ENCODE measurements at places on chromosomes 3 and 15.

DNA sequence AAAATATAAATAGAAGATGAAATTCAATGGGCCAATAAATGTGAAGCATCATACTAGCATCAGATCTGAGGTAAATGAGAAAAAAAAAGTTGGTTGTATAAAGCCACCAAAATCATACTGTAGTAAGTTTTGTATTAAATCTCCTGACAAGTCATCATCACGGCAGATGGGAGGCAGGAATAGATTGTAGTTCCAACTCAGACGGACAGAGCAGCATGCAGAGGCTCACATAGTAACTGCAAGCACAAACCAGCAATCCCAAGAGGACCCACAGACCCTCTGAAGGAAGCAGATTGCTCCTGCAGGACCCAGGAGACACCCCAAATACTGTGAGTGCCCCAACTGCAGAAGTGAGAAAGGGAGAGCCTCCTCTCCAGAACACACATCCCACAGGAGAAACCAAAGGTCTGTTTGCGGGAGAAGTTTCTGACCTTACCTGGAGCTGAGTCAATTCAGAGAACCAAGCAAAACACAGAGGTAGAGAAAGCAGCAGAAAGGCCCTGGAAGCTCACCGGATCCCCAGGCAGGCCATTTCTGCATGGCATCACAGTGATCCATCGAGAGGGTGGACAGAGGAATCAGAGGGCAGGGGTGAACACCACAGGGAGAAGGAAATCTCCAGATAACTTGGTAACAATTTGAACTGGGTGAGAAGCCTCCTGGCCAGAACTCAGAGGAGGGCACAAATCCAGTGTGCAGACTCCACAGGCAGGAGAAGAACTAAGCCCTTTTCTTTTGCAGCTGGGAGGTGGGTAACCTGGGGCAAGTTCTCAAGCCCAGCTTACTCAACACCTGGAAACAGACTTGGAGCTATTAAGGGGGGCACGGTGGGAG lies 141.6 kb upstream of the ARHGEF26 start:
- no peak for DNase-seq

GRCh38 chr3:13750731-13751130 lies 129.1 kb downstream of the WNT7A start:
- no peak for DNase-seq

DNA sequence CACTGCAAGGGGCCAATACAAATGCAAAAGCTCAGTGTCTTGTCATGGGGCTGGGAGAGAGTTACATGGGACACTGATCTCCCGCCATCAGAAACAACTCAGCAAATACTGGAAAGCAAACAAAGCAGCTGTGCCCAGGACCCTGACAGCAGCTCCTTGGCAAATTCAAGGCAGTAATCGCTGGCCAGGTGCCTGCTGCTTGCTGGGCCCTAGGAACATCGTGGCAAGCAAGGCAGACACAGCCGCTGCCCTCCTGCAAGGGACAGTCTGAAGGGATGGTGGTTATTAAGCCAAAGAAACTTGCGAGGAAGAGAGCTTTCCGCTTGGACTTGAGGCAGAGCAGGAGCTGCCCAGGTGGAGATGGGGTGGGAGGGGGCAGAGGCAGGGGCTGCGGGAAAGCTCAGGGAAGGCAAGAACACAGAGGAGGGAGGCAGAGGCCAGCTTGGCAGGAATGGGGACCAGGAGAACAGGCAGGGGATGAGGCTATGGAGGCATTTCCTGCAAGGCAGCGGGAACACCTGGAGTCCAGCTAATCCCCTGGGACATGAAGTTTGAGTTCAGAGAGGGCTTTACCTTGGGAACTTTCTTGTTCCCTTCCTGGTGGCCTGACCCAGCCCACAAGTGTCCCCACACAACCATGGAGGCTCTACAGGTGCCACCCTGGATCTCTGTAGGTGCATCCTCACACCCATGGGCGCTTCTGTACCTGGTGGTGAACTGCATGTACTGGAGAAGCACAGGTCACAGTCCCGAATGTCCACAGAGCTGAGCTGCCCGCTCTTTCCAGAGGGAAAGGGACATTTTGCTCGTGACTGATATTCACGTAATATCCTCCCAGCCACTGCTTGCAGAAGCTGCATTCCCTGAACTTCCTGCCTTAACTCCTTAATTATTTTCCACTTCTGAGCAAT lies 78.7 kb upstream of the ATP2B2 start:
- no peak for DNase-seq

- no peak for DNase-seq
Measured at GRCh38 chr3:126914226-126914625, 68.7 kb upstream of the PLXNA1 start.

DNA sequence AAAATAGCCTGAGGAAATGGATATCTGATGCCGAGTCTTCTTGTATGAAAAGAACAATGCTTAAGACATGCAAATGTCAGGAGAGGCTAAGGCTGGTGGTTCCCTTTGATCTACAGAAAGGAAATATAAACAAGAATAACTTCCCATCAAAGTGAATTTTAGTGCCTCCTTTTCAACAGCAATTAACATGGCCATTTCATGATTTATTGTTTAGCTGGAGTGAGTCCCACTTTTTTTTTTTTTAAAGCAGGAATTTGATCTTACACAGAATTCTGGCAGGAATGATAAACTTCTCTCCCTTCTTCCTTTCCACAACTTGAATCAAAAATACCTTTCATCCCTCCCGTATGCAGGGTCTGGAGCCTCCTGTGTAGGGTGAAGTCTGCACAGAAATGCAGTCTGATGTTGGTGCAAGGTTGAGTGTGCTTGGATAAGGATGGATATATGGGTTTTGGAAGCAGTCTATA lies 287.0 kb downstream of the MEX3B start:
- no peak for DNase-seq

GRCh38 chr3:99269606-99270351 lies 368.3 kb upstream of the DCBLD2 start:
- no peak for DNase-seq

DNA sequence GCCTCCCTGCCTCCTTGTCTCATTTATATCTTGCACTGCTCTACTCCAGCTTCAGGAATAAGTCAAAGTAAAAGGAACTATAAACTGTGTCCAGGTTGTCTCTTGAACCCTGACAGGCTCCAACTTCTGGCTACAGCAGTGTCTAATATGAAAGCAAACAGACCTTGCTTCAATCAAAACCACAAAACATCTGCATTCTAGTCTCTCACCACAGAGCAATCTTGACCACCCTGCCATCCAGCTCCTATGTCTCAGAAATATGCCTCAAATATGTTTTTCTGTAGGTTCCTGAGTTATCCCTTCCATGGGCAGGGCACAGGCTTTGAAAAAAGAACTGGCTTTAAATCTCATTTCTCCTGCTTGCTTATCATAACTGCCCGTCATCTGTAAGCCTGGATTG lies 13.0 kb upstream of the RAMAC start:
- DNase-seq: no peak

DNA sequence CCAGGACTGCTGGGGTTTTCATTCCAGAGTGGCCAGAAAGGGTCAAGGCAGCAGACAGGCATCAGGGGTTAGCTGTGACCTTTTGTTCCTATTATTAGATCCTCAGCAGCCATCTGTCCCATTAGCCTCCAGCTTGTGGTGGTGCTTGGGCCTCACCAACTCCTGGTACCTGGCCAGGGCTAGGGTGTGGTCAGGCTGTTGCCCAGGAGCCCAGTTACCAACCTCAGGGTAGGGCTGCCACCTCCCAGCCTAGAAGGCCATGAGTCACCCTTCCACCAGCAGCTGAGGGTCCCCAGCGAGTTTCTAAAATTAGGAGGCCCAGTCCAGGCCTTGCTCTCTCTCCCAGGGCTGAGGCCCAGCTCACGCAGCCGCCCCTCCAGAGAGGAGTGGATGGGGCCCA lies 12.2 kb downstream of the TMEM43 start:
- DNase-seq: peak; percentile 84

DNA sequence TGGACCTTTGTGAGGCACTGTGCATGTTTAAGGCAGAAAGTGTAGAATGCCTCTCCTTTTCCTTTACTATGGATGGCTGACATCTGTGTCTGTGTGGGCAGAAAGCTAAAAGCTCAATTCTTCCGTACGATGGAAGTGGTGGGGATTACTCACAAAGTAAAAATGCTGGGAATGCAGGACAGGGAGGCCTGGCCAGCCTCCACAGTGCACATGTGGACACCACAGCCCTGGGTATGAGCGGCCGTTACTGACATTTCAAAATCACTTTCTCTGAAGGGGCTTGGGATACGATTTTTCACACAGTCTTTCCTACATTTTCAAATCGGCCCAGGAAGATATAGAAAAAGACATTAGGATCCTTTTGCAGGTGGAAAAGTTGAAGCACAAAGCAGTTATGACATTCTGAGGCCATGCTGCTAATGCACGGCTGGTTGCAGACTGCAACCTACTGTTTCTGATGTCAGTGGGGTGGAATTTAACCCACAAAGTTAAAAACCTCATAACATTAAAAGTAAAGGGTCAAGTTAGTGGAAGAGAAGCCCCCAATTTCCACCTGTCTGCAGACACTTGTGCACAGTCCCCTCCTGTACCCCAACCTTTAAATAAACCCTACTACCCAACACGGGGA lies 27.9 kb downstream of the EHD4 start:
- peak; percentile 76 for DNase-seq

- peak; percentile 38 for DNase-seq
Measured at GRCh38 chr3:168250415-168250861, 154.7 kb upstream of the GOLIM4 start.

- no peak for DNase-seq
Measured at GRCh38 chr3:13406190-13406589, 13.9 kb downstream of the NUP210 start.

GRCh38 chr15:89221543-89221942 lies at the start of gene RLBP1:
Gene RLBP1 (minus strand): TSS chr15:89221579. CDS start chr15:89218975, 2,604 bp downstream.
- DNase-seq: no peak
